ENCODE measurements at places on chromosomes 5 and 9.

GRCh38 chr9:125589287-125589686, 117.7 kb downstream of the MAPKAP1 start:
- no peak for DNase-seq

DNA sequence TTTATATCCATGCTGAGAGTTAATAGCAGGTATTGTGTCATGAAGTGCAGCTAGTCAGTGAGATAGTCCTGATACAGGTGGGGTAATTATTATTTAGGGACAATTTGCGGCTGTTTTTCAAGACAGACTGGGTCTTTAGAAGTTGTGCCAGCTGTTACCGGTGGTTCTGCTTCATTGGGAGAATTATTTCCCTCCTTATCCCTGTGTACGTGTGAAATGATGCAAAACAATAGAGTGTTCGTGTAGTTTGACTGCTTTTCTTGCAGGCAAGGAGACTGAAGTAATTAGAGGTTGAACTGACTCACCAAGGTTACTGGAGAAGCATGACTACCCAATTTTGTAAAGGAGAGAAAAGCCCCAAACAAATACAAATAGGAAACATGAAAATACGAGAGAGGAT, 101.7 kb downstream of the ARRDC3 start:
- peak; percentile 91 for DNase-seq

GRCh38 chr9:114155995-114156656, 789 bp downstream of the COL27A1 start:
- no peak for DNase-seq

- no peak for DNase-seq
Measured at GRCh38 chr9:32955655-32956478, 45.6 kb downstream of the APTX start.

DNA sequence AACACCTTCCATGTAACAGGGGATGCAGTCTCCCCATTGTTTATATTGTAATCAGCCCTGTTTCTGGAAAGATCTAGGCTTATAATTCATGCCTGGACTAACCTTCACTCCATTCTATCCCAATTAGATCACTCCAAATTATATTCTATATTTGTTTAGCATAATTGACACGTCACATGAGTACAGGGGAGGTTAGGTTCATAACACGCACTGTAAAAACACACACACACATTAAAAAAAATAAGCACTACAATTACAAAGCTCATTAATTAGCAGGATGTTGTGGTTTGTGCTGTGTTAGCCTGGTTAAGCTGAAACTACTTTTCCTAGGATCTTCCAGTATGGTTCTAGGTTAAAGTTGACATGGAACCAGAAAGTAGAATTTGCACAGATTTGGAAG, 126.0 kb downstream of the MLLT3 start:
- no peak for DNase-seq

DNA sequence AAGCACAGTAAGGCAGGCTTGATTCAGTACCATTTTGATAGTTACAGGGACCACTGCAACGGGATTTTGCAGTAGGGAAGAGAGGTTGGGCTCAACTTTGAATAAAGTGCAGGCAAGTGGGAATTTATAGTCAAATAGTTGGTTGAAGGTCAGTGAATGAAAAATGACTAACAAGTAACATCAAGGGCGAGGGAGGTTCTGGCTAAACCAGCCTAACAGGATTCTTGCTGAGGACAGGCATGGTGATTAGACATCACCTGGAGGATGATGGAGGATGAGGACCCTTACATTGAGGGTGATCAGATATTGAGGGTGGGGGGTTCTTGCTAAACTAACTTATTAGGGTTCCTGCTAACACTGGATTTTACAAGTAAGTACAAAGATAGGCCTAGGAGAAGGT, 66.1 kb upstream of the SMC5 start:
- DNase-seq: no peak

- DNase-seq: peak; percentile 19
Measured at GRCh38 chr9:117411547-117411946, 3.3 kb downstream of the ASTN2 start.

DNA sequence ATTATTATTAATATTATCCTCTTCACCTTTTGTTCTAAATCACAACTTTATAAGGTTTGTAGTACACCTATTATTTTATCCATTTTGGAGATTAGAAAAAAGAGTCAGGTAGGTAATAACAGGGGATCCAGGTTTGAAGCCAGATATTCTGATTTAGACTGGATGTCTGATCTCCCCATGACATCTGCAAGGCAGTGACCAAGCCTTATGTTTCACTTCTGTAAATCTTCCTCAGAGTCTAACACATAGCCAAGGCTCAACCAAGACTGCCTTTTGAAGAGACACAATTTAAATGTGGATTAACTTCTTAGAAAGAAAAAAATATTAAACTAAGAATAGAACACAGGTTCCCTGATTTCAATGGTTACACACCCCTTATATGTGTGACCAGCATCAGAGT, 44.2 kb downstream of the CETN3 start:
- no peak for DNase-seq
